ENCODE measurements at places on chromosomes 7 and 10.

DNA sequence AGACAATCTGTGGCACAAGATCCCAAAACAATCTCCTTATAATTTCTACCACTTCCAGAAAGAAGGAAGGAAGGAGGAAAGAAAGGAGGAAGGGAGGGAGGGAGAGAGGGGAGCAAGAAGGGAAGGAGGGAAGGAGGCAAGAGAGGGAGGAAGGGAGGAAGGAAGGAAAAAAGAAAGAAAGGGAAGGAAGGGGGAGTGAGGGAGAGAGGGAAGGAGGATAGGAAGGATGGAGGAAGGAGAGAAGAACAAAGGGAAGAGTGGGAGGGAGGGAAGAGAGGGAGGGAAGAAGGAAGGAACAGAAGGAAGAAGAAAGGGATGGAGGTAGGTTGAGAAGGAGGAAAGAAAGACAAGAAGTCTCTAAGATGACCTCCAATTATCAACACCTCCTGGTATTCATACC, 185.5 kb upstream of the NFE2L3 start:
- DNase-seq, result no peak

DNA sequence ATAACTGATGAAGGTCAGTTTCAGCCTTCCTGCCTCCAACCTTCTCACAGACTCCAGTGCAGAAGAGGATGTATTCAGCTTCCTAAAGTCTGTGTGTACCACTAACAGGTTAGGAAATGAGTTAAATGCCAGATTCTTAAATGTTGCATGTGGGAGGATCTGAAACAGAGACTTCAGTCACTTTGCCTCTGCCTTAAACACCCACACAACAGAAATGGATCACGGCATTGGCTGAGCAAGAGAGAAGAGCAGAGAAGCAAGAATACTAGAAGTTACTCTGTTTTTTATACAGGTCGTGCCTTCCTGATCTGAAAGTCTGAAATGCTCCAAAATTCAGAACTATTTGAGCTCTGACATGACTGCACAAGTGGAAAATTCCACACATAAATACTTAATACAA, 98.9 kb upstream of the ARHGAP21 start:
- no peak for DNase-seq

GRCh38 chr7:5418285-5418582, 5.4 kb downstream of the TNRC18 start:
- no peak for DNase-seq

GRCh38 chr7:123367484-123368122, 166.8 kb downstream of the IQUB start:
- no peak for DNase-seq

DNA sequence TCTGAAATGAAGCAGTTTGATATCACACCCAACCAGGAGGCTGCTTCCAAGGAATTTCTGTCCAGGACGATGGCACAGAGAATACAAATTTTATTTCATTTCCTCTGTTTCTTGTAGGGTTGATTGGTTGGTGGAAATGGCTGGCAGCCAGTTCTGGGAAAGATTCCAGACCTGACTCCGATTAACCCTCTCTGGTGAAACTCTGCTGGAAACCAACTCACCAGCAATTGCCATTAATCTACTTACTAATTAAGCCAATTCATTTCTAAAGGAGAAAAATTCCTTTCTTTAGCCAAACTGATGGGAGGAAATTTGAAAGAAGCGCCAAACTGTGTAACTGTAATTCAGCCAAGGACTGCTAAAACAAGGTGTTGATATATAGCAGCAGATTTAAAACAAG, 10.7 kb downstream of the PTF1A start:
- DNase-seq, result no peak

DNA sequence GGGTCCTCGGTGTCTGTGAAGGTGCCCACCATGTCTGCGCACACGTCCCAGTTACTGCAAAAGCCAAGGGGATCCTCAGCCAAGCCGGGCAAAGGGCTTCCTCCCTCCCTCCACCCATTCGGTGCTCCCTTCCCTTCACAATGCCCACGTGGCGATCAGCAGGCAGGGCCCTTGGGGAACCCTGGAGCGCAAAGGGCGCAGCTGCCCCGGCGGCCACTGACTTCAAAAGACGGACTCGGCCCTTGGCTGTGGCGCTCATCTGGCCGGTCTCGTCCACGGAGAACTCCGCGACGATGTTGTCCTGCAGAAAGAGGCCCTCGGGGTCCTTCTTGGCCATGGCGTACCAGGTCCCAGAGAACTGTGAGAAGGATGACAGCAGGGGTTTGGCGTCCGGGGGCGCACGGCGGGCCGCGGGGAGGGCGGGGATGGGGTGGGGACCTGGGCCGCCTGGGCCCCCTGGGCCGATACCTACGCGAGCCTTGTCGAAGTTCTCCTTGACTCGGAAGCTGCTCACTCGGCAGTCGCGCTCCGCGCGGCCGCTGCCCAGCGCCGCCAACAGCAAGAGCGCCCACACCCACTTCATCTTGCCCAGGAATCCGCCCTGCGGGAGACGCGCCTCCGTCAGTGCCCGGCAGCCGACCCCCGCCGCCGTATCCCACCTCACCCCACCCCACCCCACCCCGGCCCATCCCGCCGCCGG, 439 bp downstream of the RBP4 start:
- no peak for DNase-seq

DNA sequence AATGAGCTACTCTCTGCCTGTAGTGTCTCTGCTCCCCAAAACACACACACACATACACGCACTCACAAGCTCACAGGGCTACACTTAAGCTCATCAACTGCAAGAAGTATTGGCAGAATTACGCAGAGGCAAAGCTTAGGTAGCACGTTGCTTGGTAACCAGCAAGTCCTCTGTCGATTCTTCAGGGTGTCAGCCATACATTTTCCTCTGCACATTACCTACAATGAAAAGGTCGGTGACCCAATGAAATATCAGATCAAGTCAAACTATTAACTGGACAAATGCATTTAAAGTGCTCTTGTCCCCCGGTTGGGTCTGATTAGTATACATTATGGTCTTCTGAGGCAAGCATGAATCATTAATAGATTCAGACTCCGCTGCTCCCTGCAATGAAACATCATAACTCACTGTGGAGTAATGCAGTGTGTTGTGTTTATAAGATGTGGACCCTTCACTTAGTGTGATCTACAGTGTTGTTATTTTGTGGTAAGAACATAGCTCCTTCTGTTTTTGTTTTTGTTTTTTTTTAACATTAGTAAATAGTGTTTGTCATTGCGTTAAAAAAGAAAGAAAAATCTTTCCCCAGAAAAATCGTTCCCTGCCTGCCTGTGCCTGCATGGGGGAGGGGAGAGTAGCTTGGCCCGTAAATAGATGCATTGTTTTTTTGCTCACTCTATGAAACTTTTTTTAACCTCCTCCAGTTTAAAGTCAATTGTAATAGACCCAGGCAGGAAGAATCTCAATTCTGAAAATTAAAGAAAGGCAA, 325.5 kb downstream of the SFMBT2 start:
- no peak for DNase-seq

GRCh38 chr7:81944058-81944457, 174.2 kb upstream of the HGF start:
- DNase-seq, result no peak

- peak; percentile 37 for DNase-seq
Observed at GRCh38 chr10:12902135-12902572, 99.4 kb downstream of the CCDC3 start.

- no peak for DNase-seq
Observed at GRCh38 chr10:52517012-52517411, 202.9 kb downstream of the DKK1 start.

GRCh38 chr10:114683162-114683561, 25.1 kb upstream of the ABLIM1 start:
- no peak for DNase-seq

GRCh38 chr10:48606530-48607355, 1.9 kb upstream of the ARHGAP22 start:
- peak; percentile 58 for DNase-seq

GRCh38 chr10:14382022-14382421, 51.3 kb upstream of the FRMD4A start:
- no peak for DNase-seq

DNA sequence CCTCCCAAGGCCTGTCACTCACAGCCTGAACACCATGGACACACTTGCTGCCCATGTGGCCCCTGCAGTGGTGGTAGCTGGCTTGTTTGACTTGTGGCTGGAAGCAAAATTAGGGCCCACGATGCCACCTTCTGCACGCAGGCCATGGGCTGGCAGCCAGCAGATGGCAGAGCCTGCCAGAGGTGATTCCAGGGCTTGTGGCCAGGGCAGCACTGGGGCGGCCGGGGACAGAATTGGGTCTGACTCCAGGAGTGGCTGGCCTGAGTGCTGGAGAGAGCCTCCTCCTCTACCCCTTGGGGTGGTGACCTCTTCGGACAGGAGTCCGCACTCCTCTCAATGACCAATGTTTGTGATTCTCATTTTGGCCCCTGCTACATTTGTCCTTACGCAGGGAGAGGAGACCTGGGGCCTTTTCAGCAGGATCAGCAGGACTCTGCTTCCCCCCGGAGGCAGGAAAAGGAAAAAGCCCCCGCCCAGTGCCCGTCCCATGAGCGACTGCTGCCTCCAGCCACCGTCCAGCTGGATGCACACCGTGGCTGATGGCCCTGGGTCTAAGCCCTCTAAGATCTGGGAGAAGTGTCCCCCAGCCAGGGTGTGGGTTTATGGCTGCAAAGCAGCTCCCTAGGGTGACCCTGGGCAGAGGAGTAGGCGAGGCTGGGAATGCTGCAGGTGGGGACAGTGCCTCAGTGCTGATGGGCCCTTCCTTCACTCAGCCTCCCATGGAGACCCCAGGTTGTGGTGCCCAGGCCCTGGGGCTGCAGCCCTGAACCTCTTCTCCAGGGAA, 26.5 kb downstream of the DNAJB12 start:
- DNase-seq, result no peak

GRCh38 chr10:32350811-32351350, 3.9 kb upstream of the EPC1 start:
- no peak for DNase-seq

DNA sequence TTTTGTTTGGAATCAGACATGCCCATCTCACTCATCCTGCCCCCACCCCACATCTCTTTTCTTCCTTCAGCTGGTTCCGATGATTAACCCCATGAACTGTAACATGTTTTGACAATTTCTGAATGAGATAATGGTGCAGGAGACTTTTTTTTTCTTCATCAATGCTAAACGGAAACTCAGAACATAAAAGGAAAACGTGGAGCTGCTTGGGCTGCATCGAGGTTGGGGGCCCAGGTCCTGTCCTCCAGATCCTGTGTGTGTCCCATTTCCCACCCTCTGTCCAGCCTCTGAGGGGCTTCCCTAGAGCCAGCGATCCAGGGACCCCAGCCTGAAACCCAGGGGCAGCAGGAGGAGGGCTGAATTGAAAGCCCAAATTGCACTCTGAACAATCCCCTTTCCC, 263.8 kb upstream of the GRB10 start:
- no peak for DNase-seq

- DNase-seq, result no peak
Observed at GRCh38 chr7:67842571-67842970, 845.9 kb downstream of the TYW1 start.

GRCh38 chr10:30897547-30897946, 134.1 kb downstream of the ZNF438 start:
- no peak for DNase-seq

DNA sequence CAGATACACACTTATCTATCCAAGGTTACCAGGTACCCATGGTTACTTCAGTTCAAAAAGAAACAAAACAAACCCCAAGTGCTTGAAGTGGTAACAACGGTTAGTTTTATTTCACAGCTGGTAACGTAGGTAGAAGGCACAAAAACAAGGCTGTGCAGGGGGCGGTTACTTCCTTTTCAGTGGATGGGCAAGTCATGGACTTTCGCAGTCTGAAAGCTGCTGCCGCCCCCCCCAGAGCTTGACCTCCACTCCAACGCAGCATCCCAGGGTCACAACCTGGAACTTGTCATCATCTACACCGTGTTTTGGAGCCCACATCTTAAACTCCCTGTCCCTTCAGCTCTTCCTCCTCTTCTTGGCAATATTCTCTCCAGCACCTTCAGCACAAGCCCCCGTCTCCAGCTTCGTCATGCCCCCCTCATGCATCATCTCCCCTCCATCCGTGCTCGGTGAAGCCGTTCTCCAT, 181.2 kb upstream of the ITGB1 start:
- no peak for DNase-seq

DNA sequence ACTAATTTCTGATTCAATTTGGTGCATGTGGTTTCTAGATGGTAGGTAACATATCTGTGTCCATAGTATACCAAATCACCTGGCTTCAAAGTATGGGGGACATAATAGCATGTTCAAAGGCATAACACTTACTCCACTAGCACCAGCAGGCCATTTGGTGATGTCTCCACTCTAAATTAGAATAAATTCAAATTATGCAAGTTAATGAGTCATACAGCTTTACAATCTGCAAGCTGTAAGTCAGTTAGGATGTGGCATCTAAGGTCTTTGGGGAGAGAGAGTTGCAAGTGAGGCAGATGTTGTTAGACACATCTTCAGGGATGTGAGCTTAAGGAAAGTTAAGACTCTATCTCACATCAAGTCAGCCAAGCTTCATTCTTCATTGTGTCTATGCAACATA, 506.4 kb upstream of the GRM3 start:
- no peak for DNase-seq

- no peak for DNase-seq
Observed at GRCh38 chr10:58266003-58266825, 1.5 kb downstream of the IPMK start.

DNA sequence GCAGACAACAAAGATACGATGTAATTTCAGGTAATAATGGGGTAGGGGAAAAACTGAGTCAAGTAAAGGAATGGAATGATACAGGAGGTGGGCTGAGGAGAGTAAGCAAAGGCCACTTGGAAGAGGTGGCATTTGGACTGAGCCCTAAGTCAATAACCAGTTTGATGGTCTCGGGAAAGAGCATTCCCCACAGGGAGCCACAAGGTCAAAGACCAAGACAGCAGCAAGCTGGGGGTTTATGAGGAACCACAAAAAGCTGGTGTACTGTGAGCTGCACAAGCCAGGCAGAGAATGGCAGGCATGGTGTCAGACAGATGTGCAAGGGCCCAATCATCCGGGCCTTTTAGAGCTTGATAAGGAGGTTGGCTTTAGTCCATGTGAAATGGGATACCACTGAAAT, 98.7 kb downstream of the NOC3L start:
- DNase-seq, result no peak

GRCh38 chr7:149735779-149736477, 37.5 kb downstream of the ZNF467 start:
- no peak for DNase-seq

DNA sequence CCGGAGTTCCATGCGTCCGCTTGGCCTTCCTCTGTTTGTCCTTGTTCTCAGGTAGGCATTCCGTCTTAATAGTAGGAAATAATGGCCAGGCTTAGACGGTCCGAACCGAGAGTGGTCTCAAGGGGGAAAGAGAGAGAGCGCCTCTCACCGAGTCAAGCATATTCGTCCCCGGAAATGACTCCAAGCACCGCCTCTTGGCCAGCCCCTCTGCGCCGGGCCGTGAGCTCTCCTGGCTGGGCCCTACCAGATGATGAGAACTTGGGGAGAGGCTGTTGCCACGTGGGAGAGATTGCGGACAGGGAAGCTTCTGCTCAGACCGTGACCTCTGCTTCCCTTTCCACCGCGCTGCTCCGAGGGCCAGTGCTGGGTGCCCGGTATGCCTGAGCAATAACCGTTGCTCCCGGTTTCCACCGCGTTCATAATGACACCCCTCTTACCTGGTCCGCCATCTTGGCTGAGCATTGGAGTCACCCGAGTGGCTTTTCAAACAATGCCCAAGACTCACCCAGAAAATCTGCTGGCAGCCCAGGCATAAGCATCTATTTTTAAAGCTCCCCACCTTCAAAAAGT, 251.1 kb upstream of the SHH start:
- no peak for DNase-seq

- no peak for DNase-seq
Observed at GRCh38 chr10:131141207-131141606, 170.3 kb downstream of the TCERG1L start.

- no peak for DNase-seq
Observed at GRCh38 chr10:96646751-96647166, 59.9 kb upstream of the TM9SF3 start.
